ENCODE measurements at places on chromosomes 1 and 21.

DNA sequence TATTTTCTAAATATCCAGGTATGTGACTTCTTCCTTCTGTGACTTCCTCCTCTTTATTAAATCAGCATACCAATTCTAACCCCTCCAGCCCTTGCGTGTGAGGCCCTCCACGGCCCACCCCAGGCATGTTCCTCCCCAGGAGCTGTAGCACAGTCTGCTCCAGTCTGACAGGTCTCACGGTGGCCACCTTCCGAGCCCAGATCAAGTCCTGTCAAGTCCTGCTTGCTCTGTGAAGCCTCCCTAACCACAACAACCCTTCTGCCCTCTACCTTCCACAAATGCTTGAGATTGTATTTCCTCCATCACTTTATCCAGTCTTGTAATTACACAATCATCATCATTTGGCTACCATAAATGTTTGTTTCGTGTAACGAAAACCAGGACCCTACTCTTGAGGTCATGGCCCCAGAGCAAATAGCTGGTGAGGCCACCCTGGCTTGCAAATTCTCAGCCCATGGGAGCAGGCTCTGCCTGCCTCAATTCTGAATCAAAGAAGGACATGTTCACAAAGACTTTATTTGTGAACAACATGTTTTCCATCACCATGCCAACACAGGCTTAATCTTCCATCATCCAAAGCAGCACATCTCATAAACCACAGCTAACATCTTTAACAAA, 33.0 kb upstream of the S100A7 start:
- DNase-seq, result no peak

DNA sequence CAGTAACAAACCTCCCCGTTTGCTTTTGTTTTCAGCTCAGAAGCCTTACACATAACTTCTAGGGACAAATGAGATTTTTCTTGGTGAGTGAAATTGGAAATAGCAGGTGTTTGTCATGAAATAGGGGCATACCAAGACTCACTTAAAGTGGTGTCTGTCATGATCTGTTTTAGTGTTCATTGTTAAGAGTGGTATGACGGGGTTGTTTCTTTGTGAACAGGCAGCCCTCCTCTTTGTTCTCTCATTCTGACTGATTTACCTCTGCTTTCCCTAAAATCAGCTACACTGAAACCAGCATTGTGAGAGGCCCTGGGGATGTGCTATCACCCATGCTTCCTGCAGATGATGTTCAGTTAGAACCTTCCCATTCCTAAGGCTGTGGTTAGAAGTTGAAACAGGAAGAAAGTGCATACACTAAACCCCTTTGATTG, 2.5 kb upstream of the ERO1B start:
- DNase-seq, result no peak

DNA sequence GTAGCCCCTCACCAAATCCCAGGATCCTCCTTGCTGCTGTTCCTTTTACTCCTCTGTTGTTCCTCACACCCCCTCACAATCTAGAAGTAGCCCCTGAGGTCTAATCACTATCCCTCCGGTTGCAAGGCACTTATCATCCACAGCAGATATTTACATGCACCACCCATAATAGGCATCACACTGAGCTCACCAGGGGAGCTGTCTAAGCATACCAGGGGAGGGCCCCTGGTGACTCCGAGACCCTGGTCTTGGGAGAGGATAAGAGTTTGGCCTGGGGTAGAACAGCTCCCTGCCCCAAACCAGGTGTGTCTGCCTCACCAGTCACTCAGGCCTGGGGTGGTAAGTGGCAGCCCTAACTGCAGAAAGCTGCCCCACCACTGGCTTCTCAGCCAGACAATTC, 37.3 kb upstream of the ZC3H12A start:
- DNase-seq, result no peak

DNA sequence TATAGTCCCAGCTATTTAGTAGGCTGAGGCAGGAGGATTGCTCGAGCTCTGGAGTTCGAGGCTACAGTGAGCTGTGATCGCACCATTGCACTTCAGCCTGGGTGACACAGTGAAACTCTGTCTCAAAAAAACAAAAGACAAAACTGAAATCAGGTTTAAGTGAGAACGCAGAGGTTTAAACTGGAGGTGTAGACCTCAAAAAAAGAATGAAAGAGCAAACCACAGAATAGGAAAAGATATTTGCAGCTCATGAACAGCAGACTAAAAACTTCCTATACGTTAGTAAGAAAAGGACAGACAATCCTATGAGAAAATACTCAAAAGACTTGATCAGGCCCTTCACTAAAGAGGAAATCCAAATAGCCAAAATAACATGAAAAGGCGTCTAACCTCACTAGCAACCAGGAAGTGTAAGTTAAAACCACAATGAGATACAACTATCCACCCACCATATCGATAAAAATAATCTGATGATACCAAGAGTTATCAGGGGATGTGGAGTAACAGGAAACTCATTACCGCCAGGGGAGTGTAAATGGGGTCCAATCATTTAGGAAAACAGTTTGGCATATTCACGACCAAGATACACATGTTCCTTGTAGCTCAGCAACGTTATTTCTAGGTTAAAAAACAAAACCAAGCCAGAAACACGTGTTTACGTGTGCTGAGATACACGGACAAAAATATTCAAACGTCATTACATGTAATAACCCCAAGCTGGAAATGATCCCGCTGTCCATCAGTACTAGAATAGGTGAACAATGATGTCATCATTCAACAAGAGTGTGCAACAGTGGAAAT, 9.8 kb downstream of the TNFRSF9 start:
- DNase-seq, result no peak

DNA sequence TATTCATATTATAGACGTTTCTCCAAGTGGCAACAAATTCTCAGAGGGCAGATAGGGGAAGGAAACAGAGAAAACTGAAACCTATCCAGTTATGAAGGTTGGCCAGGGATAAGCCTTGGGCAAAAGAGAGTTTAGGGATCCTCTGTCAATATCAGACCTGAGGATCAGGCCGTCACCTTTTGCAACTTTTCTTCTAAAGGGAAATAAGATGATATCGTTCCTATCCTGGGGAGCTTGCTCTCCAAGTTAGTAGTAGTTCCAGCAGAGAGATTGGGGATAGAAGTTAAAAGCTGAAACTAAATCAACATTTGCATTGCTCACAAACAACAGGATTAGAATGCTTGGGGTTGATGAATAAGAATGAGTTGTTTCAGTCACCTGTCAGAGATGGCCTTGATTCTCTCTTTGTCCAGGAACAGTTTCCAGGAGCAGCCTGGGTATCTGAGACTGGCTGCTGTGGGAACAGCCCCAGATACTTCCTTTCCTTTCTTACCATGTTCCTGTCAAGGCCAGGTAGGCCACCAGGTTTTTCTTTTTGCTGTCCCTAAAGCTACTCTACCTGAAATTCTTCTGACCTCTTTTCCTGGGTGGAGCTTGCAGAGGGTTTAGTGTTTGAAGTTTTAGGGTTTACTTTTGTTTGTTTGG, 2.5 kb downstream of the RIIAD1 start:
- no peak for DNase-seq

DNA sequence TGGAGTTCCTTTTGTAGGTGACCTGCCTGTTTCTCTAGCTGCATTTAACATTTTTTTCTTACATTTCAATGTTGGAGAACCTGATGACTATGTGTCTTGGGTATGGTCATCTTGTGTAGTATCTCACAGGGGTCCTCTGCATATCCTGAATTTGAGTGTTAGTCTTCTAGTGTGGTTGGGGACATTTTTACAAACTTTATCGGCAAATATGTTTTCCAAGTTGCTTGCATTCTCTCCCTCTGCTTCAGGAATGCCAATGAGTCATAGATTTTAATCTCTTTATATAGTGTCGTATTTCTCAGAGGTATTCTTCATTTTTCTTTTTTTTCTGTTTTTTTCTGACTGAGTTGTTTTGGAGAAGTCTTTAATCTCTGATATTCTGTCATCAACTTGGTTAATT, 684.0 kb downstream of the NCAM2 start:
- no peak for DNase-seq

DNA sequence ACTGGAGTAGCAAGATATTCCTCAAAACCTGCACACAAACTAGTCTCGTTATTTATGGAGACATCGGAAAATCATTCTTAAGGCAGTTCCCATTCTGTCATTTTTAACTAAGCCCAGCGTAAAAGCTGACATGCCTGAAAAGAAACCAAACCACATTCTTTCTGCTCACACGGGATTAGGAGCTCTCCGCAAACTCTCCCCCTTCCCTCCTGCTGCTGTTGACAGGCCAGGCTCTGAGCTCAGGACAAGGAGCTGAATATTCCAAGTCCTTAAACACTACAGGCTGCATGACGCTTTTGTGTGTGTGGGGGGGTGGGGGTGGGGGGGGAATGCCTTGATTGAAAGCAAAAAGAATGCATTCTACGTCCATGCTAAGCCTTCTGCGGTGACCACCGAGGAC, 5.2 kb downstream of the OLIG1 start:
- DNase-seq, result no peak

Data from right renal pelvis (tissue), 4 donors.